ENCODE measurements at places on chromosomes 4 and X. TPM values are rescaled to one million over a fixed set of nuclear protein-coding genes. Genes with fewer than 3 reads are reported as not detected.

- DNase-seq = no peak
Observed at GRCh38 chr4:123675567-123675966, 279.0 kb downstream of the SPRY1 start.

GRCh38 chr4:46886711-46887110 lies 22.3 kb downstream of the COX7B2 start:
- DNase-seq = no peak

- DNase-seq = no peak
Observed at GRCh38 chr4:177726111-177726510, 283.9 kb upstream of the AGA start.

DNA sequence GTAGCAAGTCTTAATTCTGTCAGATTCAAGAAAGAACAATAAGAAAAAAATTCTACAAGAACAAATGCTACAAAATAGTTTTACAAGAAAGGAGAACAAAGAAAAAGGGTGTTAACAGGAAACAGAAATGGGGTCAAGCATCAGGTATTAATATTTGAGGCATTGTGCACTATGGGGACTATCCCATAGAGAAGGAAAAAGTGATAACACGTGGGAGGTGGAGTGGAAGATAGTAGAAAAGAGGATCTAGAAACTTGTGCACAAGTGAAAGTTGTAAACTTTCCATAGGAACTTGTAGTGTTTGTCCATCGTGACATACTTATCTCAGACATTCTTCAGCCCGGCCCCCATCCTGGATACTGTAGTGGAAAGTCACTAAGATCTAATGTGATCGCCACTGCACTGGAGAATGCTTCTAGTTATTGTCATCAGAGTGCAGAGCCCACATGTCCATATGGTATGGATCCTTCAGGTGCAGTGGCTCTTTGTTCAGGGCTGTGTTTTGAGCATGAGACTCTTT lies 15.4 kb upstream of the NFXL1 start:
- no peak for DNase-seq

DNA sequence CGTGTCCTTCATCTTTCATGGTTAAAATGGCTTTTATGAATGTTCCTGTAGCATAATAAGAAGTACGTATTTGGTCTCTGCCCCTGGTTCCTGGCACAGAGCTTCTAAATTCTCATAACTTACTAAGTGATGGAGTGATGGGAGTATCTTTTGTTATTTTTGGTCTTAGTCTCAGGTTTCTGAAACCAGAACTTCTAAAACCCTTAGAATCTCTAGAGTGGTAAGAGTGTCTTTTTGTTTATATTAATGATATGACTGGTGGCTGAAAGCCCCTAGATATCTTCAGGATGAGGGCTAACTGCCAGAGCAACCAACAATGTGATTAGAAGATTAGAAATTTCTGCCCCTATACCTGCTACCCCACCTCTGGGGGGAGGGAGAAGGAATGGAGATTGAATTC lies 45.8 kb upstream of the BBS12 start:
- DNase-seq = no peak

HMX1 gene
- total RNA-seq = not detected

MAGEB2 gene
- total RNA-seq = not detected

NPY1R gene
- not detected for total RNA-seq

KLF8 gene
- 1.4 TPM for total RNA-seq

ODAPH gene
- total RNA-seq = 6.2 TPM
